Activated CD8-positive, alpha-beta memory T cell treated with anti-CD3 and anti-CD28 coated beads, Interleukin-2, amount 10 ng/mL, durations not matched to agents 7 days and 5 days (primary cell): ENCODE measurements at places on chromosomes 5 and 9. TPM values are rescaled to one million over a fixed set of nuclear protein-coding genes. Genes with fewer than 3 reads are reported as not detected.

DNA sequence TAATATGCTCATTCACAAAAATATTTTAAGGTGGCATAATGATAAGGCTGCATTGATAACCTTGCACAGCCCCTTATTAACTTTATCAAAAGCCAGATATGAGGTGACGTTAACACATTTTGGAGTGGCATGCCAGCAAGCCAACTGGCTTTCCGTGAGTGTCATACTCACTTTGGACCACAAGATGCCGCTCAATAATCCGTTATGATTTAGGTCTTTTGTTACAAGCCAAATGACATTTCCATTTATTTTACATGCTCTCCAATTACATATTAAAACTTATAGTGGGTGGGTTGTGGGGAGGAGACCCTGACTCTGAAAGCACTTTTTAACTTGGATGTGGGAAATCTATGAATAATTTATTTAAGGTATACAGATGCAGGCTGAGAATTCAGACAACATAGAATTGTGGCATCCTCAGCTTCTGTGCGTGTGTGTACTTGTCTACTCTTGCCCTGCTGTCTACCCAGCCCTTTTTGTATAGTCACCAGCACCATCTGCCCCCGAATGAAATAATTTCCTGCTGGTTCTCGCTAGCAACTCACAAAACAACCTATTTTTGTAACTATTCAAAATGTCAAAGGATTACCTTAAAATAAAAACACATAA lies 305.1 kb downstream of the PSAT1 start:
- no peak overlapping the region for H3K4me3 ChIP-seq
- no peaks in the 10 kb centered on the region for H3K36me3 ChIP-seq
- H3K4me1 ChIP-seq, result no peaks in the 10 kb centered on the region
- no peak for DNase-seq

GRCh38 chr5:177098470-177099141 lies 11.9 kb downstream of the FGFR4 start:
- no peak overlapping the region for H3K4me3 ChIP-seq
- H3K36me3 ChIP-seq, result no peaks in the 10 kb centered on the region
- H3K27ac ChIP-seq, result no peak overlapping the region
- H3K4me1 ChIP-seq, result no peaks in the 10 kb centered on the region
- H3K27me3 ChIP-seq, result peaks cover 4% of the 10 kb centered on the region

GRCh38 chr5:92694067-92694466 lies 887.0 kb downstream of the NR2F1-AS1 start:
- H3K4me1 ChIP-seq, result no peaks in the 10 kb centered on the region
- no peaks in the 10 kb centered on the region for H3K36me3 ChIP-seq
- H3K27ac ChIP-seq, result no peak overlapping the region
- H3K27me3 ChIP-seq, result no peaks in the 10 kb centered on the region
- DNase-seq, result no peak

DNA sequence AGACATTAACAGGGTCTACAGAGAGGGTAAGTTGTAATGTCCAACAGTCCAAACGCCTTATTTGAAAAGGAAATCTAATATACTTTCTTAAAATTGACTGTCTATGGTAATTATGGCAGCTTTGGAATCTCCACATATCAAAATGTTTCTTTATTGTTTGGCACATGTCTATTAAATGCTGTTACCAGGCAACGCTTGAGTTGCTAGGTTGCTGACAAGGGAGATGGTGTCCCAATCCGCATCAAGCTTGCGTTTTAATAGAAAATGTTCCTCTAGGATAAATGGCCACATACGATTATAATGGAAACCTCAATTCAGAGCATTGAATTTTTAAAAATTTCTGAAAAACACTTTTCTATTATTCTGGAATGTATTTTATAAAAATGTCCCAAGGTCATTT lies 9.2 kb downstream of the ANXA1 start:
- no peaks in the 10 kb centered on the region for H3K27me3 ChIP-seq
- no peak overlapping the region for H3K4me3 ChIP-seq
- peaks cover 45% of the 10 kb centered on the region for H3K4me1 ChIP-seq
- H3K27ac ChIP-seq, result no peak overlapping the region
- H3K36me3 ChIP-seq, result peaks cover 73% of the 10 kb centered on the region
- no peak for DNase-seq

DNA sequence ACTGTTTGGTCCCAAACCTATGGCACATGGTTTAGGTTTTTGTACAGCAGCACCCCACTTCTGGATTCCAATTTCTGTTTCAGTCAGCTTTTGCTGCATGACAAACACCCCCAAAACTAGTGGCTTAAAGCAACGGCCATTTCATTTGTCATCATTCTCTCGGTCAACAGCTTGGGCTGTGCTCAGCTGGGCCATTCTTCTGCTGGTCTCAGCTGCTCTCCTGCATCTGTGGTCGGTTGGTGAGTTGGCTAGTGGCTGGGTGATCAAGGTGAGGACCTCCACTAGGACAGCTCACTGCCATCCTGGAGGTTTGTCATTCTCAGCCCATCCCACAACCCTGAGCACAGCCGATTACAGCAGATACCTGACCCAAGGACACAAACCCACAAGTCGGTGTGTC lies 24.8 kb upstream of the PPP1R26 start:
- H3K4me1 ChIP-seq, result no peaks in the 10 kb centered on the region
- no peaks in the 10 kb centered on the region for H3K36me3 ChIP-seq
- H3K4me3 ChIP-seq, result no peak overlapping the region
- peaks cover 19% of the 10 kb centered on the region for H3K27me3 ChIP-seq
- no peak for DNase-seq

DNA sequence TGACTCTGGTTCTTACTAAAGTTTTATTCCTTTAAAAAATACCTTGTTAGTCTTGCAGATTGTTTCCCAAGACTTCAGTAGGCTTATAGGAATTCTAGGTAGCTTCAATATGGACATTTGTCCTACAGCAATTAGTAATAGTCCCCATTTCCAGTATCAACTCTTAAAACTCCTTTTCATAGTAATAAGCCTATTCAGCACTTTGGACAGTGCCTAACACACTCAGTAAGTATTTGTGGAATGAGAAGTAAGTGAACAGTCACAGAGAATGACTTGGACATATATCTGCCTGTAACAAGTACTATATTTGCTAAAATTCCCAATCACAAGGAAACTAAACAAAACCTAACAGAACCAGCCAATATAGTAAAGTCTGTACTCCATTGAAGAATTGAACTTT lies 1291.8 kb upstream of the DMAC1 start:
- no peak overlapping the region for H3K27ac ChIP-seq
- H3K27me3 ChIP-seq, result no peaks in the 10 kb centered on the region
- H3K4me1 ChIP-seq, result no peaks in the 10 kb centered on the region
- no peak overlapping the region for H3K4me3 ChIP-seq

LECT2 gene
- not detected for total RNA-seq

DNA sequence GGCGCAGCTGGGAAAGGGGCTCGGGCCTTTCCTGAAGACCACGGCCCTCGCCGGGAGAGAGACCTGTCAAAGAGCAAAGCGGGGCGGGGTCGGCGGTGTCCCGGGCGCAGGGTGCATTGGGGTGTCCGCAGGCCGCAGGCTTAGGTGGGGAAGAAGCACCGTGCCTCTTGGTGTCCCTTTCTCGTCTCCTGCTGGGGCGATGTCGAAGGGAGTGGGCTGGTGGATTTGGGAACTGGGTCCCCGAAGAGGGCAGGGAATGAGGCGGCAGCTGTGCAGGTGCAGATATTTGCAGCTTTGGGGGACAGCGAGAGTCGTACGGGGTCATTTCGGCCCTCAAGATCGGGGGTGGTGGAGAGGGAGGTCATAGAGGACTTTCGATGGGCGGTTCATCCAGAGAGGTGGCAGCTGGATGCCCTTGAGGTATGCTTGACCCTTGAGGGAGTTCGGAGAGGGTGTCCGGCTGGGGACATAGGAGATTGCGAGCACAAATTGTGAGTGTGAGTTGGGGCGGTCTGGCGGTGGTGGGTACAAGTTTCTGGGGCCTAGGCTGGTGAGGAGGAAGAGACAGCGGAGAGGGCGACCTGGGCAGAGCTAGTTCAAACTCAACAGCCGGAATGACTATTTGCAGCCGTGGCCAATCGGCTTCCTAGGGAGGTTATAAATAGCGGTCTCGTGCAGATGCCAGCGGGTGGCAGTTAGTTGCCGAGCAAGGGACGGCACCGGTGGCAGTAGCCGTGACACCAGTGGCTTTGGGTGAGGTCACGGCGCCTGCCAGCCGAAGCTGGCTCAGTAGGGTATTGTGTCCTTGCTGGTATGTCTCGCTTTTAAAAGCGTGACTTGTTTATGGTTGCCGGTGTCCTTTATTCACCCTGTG lies 601 bp downstream of the NNT start:
- H3K4me1 ChIP-seq, result peaks cover 45% of the 10 kb centered on the region
- peak; percentile 84 for DNase-seq
- peak overlapping the region; percentile 94 for H3K4me3 ChIP-seq
- no peaks in the 10 kb centered on the region for H3K27me3 ChIP-seq
- peaks cover 31% of the 10 kb centered on the region for H3K36me3 ChIP-seq
